ENCODE measurements at places on chromosomes 16 and 17.

- peak; percentile 37 for DNase-seq
Observed at GRCh38 chr16:85227084-85227945, 115.0 kb upstream of the CIBAR2 start.

- DNase-seq = no peak
Observed at GRCh38 chr17:48997103-48997826, at the start of gene IGF2BP1. Gene IGF2BP1 (plus strand): TSS chr17:48997385. CDS start chr17:48997746, 361 bp downstream.

GRCh38 chr17:5283571-5284315 is 1.7 kb downstream of the RABEP1 start:
- no peak for DNase-seq

- no peak for DNase-seq
Observed at GRCh38 chr17:44257815-44258760, 9.8 kb downstream of the SLC4A1 start.

- DNase-seq = no peak
Observed at GRCh38 chr16:22329199-22329695, 32.0 kb downstream of the POLR3E start.

- no peak for DNase-seq
Observed at GRCh38 chr16:12509121-12509520, 294.6 kb downstream of the CPPED1 start.

- no peak for DNase-seq
Observed at GRCh38 chr16:30348929-30349328, 6.2 kb downstream of the CD2BP2 start.

GRCh38 chr17:66738301-66738700 is 96.6 kb upstream of the CACNG5 start:
- no peak for DNase-seq

GRCh38 chr16:12535535-12536411 is 267.9 kb downstream of the CPPED1 start:
- no peak for DNase-seq

GRCh38 chr16:19502395-19503131 is 19.3 kb downstream of the GDE1 start:
- DNase-seq = peak; percentile 35

- no peak for DNase-seq
Observed at GRCh38 chr16:77502448-77502847, 67.6 kb upstream of the ADAMTS18 start.

DNA sequence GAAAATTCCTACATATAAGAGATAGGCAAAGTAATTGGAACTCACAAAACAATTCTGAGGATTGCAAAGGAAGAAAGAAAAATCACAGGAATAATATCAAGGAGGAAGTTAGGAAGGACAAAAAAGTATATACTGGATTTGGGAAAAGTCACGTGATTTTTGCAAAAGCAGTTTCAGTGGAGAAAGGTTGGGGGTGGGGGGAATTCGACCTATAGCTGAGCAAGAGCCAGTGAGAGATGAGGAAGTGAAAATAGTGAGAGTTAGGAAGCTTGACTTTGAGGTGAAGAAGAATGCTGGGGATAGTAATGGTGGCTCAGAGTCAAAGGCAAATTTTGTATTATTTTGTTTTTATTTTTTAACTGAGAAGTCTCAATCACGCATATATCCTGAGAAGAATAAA is 438.0 kb upstream of the PMFBP1 start:
- no peak for DNase-seq

GRCh38 chr16:70267516-70267915 is 15.8 kb upstream of the EXOSC6 start:
- DNase-seq = no peak

GRCh38 chr17:41278176-41278955 is 2.9 kb downstream of the KRTAP9-7 start:
- DNase-seq = no peak

GRCh38 chr16:22785552-22785951 is 28.4 kb upstream of the HS3ST2 start:
- DNase-seq = no peak

- DNase-seq = no peak
Observed at GRCh38 chr16:86718118-86718517, 139.8 kb downstream of the FOXL1 start.

DNA sequence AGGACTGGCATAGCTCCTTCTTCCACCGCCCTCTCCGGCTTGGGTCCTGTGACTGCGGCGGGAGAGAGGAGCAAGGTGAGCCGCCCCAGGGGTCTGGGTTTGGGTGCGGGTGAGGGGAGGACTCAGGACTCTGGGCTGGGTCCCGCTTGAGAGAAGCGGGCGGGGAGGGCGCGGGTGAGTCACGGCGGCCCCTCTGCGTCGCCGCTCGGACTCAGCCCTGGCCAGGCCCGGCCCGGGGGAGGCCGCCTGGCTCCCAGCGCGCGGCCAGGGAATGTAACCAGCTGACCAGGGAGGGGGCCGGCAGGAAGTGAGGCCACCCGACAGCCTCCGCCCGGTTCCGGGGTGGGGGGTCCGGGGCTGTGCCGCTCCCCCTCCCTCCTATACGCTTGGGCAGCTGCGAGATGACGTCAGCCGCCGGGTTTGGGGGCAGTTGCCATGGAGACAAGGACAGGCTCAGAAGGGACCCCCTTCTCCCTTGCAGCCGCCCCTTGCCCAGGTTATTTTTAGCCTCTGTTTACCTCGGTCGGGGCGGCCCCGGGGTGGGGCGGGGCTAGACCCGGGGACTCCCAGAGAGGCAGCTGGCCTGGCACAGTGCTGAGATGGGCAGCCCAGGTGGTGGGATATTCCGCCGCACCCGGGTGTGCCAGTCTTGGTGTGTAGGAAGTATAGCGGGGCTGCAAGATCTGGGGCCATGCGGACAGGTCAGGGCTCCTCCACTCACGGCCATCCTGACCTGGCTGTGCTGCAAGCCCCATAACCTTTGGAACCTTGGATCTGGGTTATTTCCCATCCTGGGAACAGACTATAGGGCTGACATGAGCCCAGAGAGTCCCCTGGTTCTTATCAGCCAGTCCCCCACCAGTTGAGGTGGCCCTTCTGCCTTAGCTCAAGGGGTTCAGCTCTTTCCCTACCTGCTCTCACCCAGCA is 1.6 kb downstream of the RIPOR1 start:
- DNase-seq = no peak

DNA sequence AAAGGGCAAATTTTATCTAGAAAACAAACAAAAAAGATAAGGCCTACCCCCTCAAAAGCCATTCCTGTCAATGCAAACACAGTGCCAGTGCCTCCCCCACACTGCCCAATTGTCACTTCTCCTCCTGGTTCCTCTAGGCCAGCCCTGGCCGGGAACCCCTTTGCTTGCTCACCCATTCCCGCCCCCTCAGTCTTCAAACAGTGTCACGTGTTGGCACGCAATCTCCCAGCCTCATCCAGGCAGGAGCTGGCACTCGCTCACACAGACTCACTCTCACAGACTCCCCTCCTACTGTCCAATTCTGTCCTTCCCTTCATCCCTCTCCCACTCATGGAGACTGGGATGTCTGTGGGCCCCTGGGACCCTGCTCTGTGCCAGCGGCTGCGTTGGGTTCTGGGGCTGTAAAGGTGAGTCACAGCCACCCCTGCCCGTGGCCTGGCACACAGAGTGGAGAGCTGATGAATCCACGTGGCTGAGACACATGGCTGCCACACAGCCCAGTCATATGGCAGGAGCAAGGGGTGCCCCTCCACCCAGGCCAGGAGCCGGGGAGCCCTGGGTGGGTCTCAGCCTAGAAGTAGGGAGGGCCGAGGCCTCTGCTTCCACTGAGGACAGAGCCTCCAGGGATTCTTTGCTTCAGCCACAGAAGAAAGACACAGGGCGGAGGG is 54.8 kb downstream of the VAC14 start:
- DNase-seq = no peak

- no peak for DNase-seq
Observed at GRCh38 chr17:50201276-50201854, at the start of gene COL1A1. Gene COL1A1 (minus strand): TSS chr17:50201631. CDS start chr17:50201513, 118 bp downstream.

- DNase-seq = no peak
Observed at GRCh38 chr17:36616061-36617029, 15.0 kb downstream of the MRM1 start.

GRCh38 chr16:11498683-11499082 is 88.0 kb downstream of the LITAF start:
- DNase-seq = no peak

- DNase-seq = no peak
Observed at GRCh38 chr16:4709481-4709880, 16.1 kb downstream of the NUDT16L1 start.

DNA sequence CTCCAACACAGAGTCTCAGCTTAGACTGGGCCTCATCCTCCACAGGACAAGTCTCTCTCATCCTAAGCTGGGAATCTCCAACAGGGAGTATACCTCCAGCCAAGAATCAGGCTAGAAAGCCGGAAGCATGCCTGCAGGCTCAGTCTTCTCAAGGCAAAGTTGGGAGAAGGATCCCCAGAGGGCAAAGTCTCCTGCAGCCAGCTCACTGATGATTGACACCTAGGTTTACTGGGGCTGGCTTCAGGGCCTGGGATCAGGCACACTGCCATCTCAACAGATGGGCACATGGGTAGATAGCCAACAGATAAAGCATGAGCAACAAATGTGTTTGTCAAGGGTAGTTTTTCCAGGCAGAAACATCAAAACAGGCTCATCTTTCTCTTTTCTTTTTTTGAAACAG is 56.1 kb upstream of the TOX3 start:
- no peak for DNase-seq

DNA sequence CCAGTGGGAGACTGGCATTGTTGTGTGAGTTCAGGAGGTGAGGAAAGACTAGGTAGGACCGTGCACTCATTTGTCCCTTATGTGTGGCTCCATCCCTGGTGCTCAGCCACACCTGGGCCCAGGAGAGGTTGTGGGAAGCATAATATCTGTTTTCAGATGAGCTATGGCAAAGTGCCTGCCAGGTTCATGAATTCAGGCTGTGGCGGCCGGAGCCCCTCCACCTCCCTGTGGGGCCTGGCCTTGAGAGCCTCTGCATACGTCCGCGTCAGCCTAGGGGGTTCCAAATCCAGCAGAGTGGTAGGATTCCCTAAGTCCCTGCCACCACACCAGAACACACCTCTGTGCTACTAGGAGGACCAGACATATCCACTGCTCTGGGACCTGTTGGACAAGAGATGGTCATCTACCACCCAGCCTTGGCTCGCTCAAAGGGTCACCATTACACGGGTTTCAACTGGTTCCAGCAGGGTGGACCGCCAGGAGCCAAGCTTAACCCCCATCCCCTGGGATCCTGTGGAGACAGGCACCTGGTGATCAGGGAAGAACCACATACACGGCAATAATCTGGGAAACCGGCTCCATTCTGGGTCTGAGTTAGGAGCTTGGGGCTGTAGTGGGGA is 2.0 kb downstream of the B3GNT9 start:
- DNase-seq = no peak

- DNase-seq = no peak
Observed at GRCh38 chr17:34519282-34519681, 60.1 kb upstream of the TMEM132E start.

GRCh38 chr17:81469266-81469665 is 43.3 kb downstream of the ACTG1 start:
- no peak for DNase-seq

DNA sequence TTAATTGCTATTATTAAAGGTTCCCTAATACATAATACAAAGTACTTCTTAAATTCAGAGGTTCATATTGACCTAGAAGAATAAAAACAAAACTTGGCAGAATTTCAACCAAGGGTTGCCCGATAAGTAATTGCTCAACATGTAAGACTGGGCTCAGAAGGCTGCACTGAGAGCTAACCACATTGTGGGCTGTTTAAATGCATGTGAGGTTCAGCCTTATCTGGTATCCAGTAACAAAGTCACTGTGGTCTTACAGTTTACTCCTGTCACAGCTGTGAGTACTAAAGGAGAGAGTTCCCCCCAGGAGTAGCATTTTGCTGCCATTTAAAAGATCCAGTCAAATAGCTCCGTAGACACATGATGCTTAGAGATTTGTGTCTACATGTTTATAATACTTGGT is 1.6 kb upstream of the DHRS11 start:
- DNase-seq = no peak

DNA sequence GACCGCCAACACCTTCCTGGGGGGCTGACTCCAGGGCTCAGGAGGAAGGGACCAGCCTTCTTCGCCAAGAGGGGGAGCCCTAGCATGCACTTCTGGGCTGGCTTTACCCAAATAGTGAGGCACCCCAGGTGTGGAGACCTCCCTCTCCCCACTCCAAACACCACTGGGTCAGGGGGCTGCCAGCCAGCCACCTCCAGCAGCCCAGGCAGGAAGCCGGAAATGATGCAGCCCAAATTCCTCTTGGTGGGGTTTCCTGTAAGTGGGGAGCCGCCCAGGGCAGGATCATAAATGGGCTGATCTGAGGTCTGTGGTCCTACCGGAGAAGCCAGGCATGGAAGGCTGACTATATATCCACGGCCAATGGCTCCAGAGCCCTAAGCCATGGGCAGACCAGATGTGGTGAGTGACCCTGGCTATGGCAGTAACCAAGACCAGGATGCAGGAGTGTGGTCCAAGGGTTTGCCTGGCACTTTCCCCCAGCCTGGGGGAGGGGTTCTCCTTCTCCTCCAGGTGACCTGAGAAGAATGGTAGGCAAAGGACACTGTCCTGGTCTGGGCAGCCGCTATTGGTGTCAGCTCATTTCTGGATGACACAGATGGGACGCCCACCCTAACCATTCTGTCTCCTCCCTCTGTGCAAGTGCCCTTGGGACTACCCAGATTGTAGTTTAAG is 4.2 kb downstream of the GIT1 start:
- DNase-seq = no peak

DNA sequence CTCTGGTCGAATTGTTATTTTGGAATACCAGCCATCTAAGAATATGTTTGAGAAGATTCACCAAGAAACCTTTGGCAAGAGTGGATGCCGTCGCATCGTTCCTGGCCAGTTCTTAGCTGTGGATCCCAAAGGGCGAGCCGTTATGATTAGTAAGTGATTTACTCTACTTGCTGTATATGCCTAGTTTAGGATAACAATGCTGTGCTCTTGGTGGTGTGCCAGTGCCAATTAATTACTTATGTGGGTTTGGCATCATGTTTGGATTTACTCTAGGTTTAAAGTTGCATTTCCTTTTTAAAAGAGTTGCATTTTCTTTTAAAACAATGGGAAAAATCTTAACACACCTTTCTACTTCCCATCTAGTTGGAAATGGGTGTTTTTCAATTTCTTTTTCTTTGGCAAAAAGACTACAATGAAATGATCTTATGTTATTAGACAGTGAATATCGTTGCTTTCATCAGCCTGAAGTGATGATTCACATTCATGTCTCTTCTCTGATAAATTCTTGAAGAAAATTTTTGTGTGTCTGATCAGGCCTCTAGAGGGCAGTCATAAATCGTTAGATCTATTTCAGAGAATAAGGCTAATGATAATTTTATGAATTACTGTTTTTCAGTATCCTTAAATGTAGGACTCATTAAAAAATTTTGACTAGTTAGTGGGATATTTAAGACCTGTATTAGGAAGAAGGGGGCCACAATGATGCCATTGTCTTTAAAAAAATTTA is 5.6 kb downstream of the SF3B3 start:
- no peak for DNase-seq

- no peak for DNase-seq
Observed at GRCh38 chr16:78513838-78514237, 414.4 kb downstream of the WWOX start.

- DNase-seq = no peak
Observed at GRCh38 chr17:64196601-64197000, 66.5 kb downstream of the TEX2 start.

GRCh38 chr17:42472709-42473521 is 14.2 kb downstream of the ATP6V0A1 start:
- DNase-seq = no peak

Data from NCI-H2107 (cell line).